MG63 (cell line): ENCODE measurements at places on chromosomes 6 and 20.
A peak's percentile ranks its signal among the peaks of the same experiment; 100 is the strongest.

- DNase-seq: no peak
These were observed 19.0 kb downstream of the PACSIN1 start for GRCh38 chr6:34484899-34485298.

- DNase-seq: peak; percentile 99
These were observed 75.7 kb downstream of the MRPL14 start for GRCh38 chr6:44051515-44051914.

DNA sequence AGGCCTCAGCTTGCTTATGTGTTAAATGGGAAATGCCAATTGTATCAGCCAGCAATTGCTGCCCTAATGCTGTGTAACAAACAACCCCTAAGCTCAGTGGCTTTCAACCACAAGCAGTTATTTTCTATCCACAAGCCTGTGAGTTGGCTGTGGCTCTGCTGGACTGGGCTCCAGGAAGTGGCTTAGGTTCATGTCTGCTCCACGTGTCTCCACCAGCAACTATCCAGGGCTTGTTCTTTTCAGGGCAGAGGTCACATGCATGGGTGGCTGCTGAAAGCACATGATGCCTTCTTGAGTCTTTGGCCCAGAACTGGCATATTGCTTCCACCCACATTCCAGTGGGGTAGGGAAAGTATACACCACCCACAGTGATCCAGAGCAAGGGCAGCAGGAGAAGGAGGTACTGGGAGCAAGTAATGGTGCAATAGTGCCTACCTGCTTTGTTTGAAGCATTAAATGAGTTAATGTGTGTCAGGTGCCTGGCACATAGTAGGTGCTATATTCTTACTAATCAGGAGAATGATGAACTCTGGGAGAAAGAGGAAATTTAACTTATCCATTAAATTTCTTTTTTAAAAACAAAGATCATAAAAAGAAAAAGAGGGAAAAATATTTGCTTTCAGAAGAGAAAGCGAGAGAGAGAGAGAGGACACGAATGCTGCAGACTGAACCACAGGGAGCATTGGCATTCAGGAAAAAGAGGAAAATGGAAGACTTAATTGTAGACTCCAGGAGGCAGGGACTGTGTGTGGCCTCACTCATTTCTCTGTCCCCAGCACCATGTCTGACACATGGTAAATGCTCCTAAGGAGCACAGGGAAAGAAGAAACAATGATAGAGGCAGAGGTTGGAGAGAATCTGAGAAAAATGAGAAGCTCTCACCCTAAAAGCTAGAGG is 25.2 kb upstream of the RNF24 start:
- peak; percentile 35 for DNase-seq

DNA sequence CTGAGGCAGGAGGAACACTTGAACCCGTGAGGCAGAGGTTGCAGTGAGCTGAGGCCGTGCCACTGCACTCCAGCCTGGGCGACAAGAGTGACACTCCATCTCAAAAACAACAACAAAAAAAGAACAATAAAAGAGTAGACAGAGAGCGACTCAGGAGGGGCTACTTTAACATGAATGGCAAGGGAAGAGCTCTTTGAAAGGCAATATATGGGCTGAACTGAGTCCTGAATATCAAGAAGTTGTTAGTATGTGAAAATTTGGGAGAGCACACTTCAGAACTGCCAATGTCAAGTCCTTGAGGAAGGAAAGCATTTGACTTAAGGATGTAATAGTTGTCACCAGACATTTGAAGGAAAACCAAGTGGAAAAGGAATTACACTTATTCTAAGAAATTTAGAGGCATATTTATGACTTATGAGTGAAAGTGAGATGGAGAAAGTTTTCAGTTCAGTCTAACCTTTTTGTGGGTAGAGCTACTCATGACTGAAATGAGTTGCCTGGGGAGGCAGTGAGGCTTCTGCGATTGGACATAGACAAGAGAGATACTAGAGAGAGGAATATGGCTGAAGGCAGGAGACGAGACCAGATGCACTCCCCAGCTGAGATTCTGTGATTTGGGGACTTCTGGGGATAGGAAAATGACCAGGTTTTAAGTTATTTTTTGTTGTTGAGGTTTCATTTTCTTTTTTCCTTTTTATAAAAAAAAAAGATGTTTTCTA is 48.6 kb upstream of the SLC16A10 start:
- DNase-seq: no peak

DNA sequence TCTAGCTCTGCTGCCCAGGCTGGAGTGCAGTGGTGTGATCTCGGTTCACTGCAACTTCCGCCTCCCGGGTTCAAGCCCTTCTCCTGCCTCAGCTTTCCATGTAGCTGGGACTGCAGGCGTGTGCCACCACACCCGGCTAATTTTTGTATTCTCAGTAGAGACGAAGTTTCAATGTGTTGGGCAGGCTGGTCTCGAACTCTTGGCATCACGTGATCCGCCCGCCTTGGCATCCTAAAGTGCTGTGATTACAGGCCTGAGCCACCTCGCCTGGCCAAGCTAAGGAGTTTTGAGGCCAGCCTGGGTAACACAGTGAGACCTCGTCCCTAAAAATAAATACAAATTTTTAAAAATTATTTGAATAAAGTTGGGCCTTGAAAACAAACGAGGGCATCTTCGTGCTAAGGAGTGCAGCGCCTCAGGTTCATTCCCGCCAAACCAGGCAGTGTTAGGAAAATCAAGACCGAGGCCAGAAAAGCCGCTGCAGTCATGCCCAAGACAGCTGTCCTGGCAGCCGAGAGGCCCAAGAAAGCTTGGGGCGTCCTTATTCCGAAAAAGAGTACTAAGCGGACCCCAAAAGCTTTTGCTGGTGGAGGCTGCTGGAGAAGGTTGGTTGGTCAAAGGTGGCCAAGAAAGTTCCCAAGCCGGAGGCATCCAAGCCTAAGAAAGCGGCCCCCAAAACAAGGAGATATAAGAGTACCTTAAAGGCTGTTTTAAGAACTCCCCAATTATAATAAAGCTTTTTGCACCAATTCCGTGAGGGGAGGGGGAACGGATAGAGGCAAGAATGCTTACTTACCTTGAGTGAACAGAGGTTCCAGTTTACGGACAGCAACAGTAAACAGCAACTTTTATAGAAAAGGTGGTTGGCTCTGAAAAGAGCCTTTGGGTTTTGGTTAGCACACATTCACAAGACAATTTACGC is 109.0 kb downstream of the HFE start:
- peak; percentile 23 for DNase-seq

DNA sequence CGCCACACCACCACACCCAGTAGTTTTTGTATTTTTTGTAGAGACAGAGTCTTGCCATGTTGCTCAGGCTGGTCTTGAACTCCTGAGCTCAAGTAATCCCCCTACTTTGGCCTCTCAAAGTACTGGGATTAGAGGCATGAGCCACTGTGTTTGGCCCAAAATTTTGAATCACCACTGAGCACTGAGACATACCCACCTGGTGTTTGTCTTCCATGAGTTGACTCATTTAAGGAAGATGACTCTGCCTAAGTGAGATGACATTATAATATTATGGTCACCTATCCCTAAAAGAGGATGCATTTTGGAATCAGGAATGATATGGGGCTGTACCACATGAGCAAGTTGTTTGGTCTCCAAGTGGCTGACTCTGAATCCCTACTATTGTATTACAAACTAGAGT is 54.6 kb upstream of the RNF217 start:
- DNase-seq: no peak
